Naive thymus-derived CD8-positive, alpha-beta T cell (primary cell): ENCODE measurements at places on chromosomes 3 and 15.
A peak's percentile ranks its signal among the peaks of the same experiment; 100 is the strongest.

GRCh38 chr15:55694652-55695150 is 48.3 kb downstream of the PRTG start:
- DNase-seq: no peak

GRCh38 chr15:50304836-50305235 is 39.3 kb upstream of the HDC start:
- no peak for DNase-seq

DNA sequence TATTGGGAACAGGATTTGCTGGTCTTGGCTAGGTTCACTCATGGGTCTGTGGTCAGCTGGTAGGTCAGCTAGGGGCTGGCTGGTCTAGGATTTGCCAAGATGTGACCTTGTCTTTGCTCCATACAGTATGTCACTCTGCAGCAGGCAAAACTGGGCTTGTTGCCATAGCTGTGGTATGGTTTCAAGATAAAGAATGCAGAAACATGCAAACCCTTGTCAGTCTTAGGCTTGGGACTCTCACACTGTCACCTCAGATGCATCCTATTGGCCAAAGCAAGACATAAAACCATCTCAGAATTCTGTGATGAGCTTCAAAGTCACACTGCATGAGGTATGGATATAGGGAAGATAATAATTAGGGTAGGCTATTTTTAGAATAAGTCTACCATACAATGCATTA is 66.6 kb upstream of the TBC1D5 start:
- DNase-seq: no peak

- no peak for DNase-seq
These were observed 278.1 kb downstream of the ZPLD1 start for GRCh38 chr3:102712896-102713295.

GRCh38 chr3:30112902-30113484 is 493.4 kb upstream of the TGFBR2 start:
- no peak for DNase-seq

- no peak for DNase-seq
These were observed 84.1 kb downstream of the PIK3R4 start for GRCh38 chr3:130662501-130662996.

GRCh38 chr3:54862526-54862925 is 65.3 kb downstream of the LRTM1 start:
- DNase-seq: no peak

GRCh38 chr3:131995891-131996290 is 38.9 kb downstream of the CPNE4 start:
- DNase-seq: no peak

DNA sequence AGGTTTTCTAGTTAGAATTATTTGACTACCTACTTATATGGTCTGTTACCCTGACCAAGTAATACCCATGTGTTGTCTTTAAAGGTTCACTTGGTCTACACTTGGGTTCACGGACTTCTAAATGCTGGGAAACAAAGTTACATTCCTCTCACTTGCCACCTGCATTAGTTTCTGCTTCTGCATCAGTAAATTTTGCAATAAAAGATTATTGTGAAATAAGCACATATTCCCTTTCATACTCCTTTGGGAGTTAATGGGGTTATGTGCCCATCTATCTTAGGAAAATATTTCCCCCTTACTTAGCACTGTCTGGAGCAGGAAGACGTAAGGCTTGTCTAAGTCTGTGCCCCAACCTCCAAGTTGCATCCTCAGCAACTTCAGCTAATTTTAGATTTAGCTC is 160.7 kb downstream of the FRMD5 start:
- DNase-seq: no peak

GRCh38 chr3:28069438-28069837 is 172.0 kb upstream of the CMC1 start:
- DNase-seq: no peak

DNA sequence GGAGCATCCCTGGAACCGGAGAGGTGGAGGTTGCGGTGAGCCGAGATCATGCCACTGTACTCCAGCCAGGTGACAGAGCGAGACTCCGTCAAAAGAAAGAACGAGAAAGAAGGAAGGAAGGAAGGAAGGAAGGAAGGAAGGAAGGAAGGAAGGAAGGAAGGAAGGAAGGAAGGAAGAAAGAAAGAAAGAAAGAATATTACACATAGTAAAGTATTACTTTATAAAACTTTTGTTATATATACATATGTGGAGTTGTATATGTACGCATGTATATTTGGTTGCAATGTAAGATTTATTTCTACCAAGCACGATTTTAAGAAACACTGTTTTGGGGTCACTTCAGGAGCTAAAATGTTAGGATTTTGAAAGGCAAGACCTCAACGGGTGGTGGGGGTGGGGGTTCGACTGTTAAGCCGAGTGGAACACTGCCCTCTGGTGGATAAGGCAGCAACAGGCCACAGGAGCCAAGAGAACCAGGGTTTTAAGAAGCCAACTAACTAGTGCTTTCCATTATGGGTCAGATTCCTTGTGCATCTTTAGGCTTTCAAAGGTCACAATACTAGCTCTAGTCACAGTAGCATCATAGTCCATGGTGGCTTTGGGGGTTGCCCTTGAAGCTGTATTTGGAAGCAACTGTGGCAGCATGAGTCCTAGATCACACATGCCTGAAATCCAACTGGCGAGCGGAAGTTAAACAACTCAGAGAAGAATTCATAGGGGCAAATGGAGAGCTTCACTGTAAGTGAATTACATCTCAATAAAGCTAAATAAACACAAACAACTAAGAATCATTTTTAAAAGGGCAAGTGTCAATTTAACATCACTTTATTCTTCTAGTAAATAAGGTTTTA is 22.5 kb downstream of the GLB1 start:
- DNase-seq: peak; percentile 64
